ENCODE measurements at places on chromosomes 16 and 17.
A peak's percentile ranks its signal among the peaks of the same experiment; 100 is the strongest.

GRCh38 chr16:1486551-1487390 lies 2.0 kb downstream of the PTX4 start:
- DNase-seq: no peak
- H3K4me3 ChIP-seq: no peak overlapping the region

- no peaks in the 10 kb centered on the region for H3K4me1 ChIP-seq
- H3K27ac ChIP-seq: no peak overlapping the region
- no peaks in the 10 kb centered on the region for H3K27me3 ChIP-seq
- no peak overlapping the region for H3K4me3 ChIP-seq
- H3K36me3 ChIP-seq: no peaks in the 10 kb centered on the region
Measured at GRCh38 chr17:51580869-51581268, 320.5 kb downstream of the UTP18 start.

DNA sequence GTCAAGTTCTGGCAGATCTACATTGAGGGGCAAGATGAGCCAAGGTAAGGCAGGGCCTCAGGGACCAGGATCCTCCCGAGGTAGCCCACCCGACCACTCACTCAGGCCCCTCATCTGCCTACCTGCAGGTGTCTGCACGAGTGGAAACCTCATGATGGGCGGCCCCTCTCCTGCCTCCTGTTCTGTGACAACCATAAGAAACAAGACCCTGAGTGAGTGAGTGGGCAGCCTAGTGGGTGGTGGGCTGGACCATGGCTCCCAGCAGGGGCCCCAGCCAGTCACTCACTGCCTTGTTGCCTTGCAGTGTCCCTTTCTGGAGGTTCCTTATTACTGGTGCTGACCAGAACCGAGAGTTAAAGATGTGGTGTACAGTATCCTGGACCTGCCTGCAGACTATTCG lies 5.4 kb downstream of the EDC4 start:
- H3K4me1 ChIP-seq: peaks cover 13% of the 10 kb centered on the region
- no peaks in the 10 kb centered on the region for H3K27me3 ChIP-seq
- DNase-seq: no peak
- no peak overlapping the region for H3K4me3 ChIP-seq

GRCh38 chr17:18039535-18040260 lies 490 bp downstream of the GID4 start:
- H3K36me3 ChIP-seq: peaks cover 2% of the 10 kb centered on the region
- H3K27ac ChIP-seq: peak overlapping the region; percentile 60
- H3K4me1 ChIP-seq: peaks cover 28% of the 10 kb centered on the region
- peak overlapping the region; percentile 89 for H3K4me3 ChIP-seq

- H3K36me3 ChIP-seq: no peaks in the 10 kb centered on the region
- H3K4me1 ChIP-seq: no peaks in the 10 kb centered on the region
- DNase-seq: no peak
- no peaks in the 10 kb centered on the region for H3K27me3 ChIP-seq
- no peak overlapping the region for H3K4me3 ChIP-seq
- no peak overlapping the region for H3K27ac ChIP-seq
Measured at GRCh38 chr17:53032861-53033271, 789.9 kb upstream of the KIF2B start.

- H3K4me3 ChIP-seq: no peak overlapping the region
- H3K27me3 ChIP-seq: no peaks in the 10 kb centered on the region
- H3K36me3 ChIP-seq: no peaks in the 10 kb centered on the region
- no peak overlapping the region for H3K27ac ChIP-seq
- no peaks in the 10 kb centered on the region for H3K4me1 ChIP-seq
Measured at GRCh38 chr17:19424934-19425868, 14.2 kb downstream of the RNF112 start.

GRCh38 chr17:2222901-2223616 lies 80.5 kb downstream of the SMG6 start:
- H3K4me1 ChIP-seq: peaks cover 22% of the 10 kb centered on the region
- no peaks in the 10 kb centered on the region for H3K36me3 ChIP-seq
- no peak overlapping the region for H3K4me3 ChIP-seq
- H3K27ac ChIP-seq: peak overlapping the region; percentile 35

GRCh38 chr16:87461466-87461991 lies 31.3 kb downstream of the ZCCHC14 start:
- no peak overlapping the region for H3K27ac ChIP-seq
- peaks cover 29% of the 10 kb centered on the region for H3K4me1 ChIP-seq
- H3K27me3 ChIP-seq: no peaks in the 10 kb centered on the region
- H3K4me3 ChIP-seq: no peak overlapping the region
- DNase-seq: no peak

DNA sequence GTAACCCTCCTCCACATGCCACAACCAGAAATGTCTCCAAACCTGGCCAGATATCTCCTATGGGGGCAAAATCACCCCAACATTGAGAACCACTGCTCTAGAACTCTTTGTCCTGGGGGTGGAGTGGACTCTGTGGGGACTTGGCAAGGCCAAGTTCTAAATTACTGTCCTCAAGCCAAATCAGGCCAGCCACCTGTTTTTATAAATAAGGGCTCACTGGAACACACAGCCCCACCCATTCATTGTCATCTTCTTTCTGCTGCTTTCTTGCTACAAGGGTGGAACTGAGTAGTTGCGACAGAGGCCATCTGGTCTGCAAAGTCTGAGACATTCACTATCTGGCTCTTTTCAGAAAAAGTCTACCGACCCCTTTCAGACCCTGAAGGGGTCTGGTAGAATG lies 26.8 kb upstream of the TMEM220 start:
- H3K36me3 ChIP-seq: no peaks in the 10 kb centered on the region
- no peak overlapping the region for H3K27ac ChIP-seq
- no peaks in the 10 kb centered on the region for H3K4me1 ChIP-seq
- H3K27me3 ChIP-seq: no peaks in the 10 kb centered on the region
- DNase-seq: no peak

DNA sequence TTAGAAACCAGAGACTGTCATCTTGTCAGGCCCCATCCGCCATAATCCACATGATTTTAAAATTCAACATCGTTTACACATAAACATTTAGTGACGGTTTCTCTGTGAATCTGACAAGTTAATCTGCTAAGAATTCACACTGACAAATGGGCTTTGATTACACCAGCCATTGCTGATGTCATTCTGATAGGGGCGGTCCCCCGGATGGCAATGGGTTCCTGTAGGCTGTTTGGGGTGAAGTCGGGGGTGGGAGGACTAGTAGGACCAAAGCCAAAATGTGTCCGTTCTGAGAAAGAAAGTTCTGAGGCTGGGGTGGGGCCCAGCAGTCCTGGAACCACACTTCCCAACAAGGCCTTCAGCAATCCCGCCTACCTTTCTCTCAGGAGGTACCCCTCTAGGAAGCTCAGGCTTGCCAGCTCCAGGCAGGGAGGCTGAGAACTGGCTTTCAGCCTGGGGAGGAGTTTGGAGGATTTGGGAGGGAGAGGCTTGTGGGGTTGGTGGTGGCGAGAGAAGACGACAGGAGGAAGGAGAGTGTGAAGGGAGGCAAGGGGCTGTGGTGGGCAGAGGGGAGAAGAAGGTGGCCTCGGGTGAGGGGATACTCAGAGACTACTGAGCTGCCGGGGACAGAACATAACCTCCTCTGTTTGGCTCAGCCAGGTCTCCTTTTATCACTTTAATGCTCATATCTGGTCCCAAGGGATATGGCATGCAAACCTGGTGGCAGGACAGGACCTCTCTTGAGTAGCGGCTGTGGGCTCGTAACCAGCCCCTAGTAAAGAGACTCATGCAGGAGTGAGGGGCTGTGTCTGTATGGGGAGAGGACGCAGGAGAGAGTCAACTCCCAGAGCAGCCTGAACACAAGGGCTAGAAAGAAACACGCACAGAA lies 8.6 kb downstream of the HIC1 start:
- no peak overlapping the region for H3K4me3 ChIP-seq
- no peaks in the 10 kb centered on the region for H3K27me3 ChIP-seq
- H3K27ac ChIP-seq: no peak overlapping the region

DNA sequence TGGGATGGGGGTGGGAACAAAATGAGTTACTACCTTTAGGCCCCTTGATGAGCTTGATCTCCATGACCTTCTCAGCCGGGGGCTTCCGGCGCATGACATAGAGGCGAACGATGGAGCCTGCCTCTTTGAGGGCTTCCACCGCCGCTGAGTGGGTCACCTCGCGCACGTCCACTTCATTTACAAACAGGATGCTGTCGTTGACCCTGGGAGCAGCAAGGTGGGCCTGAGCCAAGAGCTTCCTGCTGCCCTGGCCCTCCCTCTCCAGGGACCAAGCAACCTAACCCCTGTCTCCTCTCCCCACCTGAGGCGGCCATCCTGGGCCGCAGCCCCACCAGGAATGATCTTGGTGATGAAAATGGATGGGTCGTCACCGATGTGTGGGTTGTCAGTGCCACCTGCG lies 16.2 kb downstream of the DLG4 start:
- H3K27ac ChIP-seq: peak overlapping the region; percentile 96
- H3K27me3 ChIP-seq: no peaks in the 10 kb centered on the region
- H3K36me3 ChIP-seq: no peaks in the 10 kb centered on the region

DNA sequence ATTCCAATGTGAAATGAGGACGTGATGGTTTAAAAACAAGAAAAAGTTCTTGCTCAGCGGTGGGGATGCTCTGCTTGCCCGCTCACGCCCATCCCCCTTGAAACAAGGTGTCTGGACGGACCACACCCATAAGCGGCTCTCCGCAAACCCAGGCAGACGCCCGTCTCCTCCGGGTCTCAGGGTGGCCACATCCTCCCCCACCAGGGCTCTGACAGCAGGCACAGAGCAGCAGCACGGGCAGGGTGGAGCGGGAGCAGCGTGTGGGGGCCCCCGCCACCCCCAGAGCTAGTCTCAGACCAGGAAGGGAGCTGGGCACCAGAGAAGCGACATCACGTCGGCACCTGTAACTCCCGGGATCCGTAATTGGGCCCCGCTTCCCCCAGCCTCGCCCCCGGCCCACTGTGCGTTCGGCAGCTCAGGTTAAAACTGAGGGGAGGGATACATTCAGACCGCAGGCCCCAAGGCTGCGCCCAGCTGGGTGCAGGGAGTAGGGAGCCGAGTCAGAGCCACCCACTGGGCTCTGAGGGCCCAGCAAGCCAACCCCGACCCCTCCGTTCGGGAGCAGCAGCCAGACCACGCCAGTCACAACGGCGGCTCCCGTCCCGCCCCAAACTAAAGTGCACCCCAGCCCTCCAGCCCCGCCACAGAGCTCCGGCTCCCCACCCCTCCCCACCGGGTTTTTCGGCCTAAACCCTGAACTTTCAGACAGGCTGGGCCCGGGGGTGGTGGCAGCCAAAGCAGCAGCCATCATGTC lies 22.0 kb downstream of the CLUH start:
- peak overlapping the region; percentile 46 for H3K27ac ChIP-seq
- H3K4me3 ChIP-seq: peak overlapping the region; percentile 29
- DNase-seq: peak; percentile 64

DNA sequence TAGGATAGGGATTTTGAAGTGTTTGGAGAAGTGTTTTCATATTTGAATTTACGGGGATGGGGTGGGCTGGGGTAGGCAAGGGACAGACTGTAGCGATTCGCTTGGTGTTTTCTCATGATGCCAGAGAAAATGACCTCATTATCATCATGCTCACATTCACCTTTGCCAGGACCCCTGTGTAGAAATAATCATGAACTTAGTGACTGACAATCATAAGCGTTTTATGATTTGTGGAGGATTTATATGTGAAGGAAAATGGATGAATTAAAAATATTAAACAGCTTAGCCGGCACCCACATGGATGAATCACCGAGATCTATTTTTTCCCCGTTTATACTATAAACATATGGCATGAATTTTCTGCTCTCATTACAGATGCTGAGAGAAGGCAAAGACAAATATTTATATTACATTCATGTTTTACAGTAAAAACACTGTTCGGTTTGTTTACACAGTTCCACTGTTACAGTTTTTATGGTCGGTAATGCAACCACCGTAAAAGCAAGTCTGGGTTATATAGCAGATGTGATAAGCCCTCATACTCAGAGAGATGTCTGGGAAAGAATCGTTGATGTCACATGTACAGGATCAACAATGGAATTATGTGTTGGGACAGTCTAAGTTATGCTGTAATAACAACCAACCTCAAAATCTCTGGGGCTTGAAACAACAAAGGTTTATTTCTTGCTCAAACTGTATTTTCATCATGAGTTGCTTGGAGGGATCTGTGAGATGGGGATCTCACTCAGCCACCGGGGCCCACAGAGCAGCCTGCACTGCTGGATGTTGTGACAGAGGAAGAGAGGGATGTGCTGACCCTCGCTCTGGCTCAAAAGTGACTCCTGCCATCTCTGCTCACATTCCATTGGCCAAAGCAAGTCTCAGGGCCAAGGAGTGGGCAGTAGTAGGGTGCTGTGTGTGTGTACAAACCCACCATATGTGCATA lies 85.1 kb downstream of the WWOX start:
- no peaks in the 10 kb centered on the region for H3K36me3 ChIP-seq
- no peak overlapping the region for H3K4me3 ChIP-seq
- H3K4me1 ChIP-seq: no peaks in the 10 kb centered on the region

DNA sequence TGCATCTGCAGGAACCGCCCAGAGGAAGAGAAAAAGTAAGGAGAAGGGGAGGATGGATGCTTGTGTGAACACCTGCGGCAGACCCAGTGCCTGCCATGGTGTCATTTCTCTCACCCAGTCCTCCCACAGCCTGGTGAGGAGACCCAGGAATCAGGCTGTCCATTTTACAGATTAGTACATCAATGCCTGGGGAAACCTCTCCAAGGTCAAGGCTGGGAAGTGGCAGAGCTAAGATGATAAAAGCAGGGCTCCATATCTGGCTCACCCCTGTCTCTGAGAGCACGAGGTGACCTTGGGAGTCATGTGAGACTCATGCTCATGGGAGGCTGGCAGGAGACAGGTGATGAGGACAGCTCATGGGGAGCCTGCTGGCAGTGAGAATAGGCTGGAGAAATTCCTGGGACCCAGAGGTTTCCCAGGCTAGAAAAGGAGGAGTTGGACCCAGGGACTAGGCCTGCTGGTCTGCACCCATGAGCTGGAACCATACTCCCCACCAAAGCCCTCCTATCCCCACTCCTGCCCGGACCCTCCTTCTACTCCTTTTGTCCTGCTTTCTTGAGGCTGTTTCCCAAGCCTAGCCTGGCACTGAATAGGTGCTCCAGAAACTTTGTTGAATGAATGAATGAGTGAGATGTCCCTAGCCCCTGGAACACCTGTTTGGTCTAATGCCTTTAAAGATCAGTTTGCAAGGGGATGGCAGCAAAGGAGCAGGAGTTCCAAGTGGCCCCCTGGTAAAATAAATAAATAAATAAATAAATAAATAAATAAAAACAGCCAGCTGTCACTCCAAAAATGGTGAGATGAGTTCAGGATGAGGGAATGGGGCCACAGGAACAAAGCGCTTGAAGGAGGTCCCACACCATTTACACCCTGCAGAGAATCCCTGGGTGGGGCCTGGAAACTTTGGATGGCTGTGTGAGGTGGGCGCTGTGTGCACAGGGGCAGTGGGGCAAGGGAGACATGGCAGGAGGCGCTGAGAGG lies 1.6 kb downstream of the ZNF629 start:
- no peak overlapping the region for H3K27ac ChIP-seq
- no peak overlapping the region for H3K4me3 ChIP-seq
- H3K27me3 ChIP-seq: peaks cover 11% of the 10 kb centered on the region
- H3K36me3 ChIP-seq: no peaks in the 10 kb centered on the region
